ENCODE measurements at places on chromosomes 1 and 21. TPM values are rescaled to one million over a fixed set of nuclear protein-coding genes. Genes with fewer than 3 reads are reported as not detected.

DNA sequence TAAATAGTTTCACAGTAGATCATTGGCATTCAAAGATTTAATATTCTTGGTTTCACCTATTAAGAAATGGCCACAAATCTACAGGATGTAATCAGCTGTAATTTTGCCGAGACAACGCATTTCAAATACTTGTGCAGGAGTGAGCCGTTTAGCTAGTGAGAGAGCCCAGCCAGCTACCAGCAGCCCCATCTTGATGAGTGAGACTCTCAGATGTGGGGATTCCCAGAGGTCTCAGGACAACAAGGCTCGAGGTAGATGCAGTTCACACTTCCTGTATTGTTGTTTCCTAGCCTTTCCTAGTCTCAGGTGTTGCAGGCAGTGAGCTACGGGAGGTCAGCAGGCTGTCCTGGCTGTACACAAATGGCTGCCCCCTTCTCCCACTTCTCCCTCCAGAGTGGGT lies 108.6 kb downstream of the PBX1 start:
- DNase-seq, result no peak

DNA sequence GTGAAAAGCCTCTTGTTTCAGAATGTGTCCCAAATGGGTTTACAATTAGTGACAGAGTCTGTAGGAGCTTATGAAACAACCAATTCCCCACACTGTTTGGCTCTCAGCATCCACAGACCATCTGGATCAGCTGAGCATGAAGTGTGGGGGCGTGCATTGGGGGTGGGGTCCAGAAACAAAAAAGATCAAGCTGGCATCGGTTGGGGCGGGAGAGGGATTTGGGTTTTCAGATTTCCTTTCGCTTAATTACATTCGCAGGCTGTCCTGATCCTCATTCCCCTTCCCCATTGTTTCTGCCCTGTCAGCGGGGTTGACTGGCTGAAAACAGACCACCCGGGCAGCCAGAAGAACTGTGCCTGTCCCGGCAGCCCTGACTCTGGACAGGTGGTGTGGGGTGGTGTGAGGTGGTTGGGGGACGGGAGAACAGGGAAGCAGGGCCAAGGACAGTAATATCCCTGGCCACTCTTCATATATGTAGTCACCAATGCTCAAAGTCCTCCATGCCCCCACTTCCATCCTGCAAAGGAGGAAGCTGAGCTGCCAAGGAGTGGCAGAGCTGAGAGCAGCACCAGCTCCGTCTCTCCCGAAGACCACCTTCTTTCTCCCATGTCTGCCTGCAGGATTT lies 92.0 kb downstream of the IER5 start:
- no peak for DNase-seq

- no peak for DNase-seq
Measured at GRCh38 chr1:151855933-151856332, 2.4 kb upstream of the THEM5 start.

DNA sequence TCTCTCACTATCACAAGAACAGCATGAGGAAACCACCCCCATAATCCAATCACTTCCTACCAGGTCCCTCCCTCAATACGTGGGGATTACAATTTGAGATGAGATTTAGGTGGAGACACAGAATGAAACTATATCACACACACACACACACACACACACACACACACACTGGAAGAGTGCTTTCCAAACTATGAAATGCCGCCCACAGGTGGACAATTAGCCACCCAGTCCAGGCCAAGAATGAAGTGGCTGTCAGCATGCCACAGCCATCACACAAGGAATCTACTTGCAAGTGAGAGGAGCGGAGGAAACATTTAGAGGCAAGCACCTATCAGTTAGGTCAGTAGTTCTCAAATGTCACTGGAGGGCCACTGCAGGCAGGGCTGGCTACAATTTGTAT lies 105.4 kb upstream of the HOOK1 start:
- no peak for DNase-seq

Gene KCND3
- 0.77 TPM for total RNA-seq

Gene TP73
- total RNA-seq, result 0.58 TPM

Gene DR1
- total RNA-seq, result 65.3 TPM

Gene SAMD11
- 73.8 TPM for total RNA-seq

Gene FAM131C
- total RNA-seq, result 0.24 TPM

Measured in chondrocyte (in vitro differentiated cells).